ENCODE measurements at places on chromosomes 12 and 14.

GRCh38 chr14:49687942-49688700, at the start of gene POLE2:
POLE2 (minus strand) TSS chr14:49688214; CDS start chr14:49688203, 11 bp downstream.
- peak; percentile 90 for DNase-seq

- DNase-seq, result peak; percentile 72
Observed at GRCh38 chr12:6092784-6093722, 31.4 kb downstream of the VWF start.

GRCh38 chr12:95773320-95773719, 17.2 kb downstream of the NTN4 start:
- DNase-seq, result no peak

DNA sequence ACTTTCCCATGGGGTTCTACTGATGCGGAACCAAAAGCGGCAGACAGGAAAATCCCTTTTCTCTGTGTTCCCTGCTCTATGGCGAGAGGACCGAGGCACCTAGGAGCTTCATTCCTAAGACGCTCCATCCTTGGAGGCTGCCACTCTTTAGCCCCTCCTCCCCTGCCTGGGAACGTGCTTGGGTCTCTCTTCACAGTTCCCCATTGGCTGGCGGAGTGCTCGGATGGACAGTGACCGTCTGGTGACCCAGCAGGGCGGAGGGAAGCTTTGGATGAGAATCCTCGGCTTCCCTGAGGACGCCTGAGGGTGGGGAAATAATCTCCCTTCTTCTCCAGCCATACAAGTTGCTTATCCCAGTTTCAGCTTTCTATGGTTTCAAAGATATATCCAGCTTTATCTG, 37.3 kb downstream of the KCNA5 start:
- peak; percentile 88 for DNase-seq

- no peak for DNase-seq
Observed at GRCh38 chr14:57480051-57480450, 13.6 kb downstream of the CCDC198 start.

DNA sequence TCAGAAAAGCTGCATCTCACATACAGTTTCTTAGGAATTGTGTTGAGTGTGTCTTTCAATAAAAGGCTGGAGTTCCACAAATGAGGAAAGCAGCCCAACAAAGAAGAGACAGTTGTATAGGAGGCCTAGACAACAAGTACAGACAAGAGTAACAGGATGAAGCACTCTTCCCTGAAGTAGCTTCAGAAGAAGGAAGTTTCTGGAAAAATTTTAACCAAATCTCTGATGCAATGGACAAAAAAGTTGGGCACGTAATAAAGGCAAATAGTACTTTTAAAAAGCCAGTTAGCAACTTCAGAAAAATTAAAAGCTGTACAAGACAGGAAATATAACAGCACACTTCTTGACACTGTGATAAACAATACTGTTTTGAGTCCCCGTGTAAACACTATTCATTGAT, 134.1 kb upstream of the PLEKHG7 start:
- DNase-seq, result no peak

GRCh38 chr14:61472011-61472672, 150.8 kb downstream of the PRKCH start:
- DNase-seq, result no peak

All from ELF-1 (cell line).